Activated CD4-positive, CD25-positive, alpha-beta regulatory T cell (primary cell): ENCODE measurements at places on chromosomes 5 and 9.

GRCh38 chr9:94699715-94700373 is 26.7 kb upstream of the AOPEP start:
- DNase-seq = no peak

DNA sequence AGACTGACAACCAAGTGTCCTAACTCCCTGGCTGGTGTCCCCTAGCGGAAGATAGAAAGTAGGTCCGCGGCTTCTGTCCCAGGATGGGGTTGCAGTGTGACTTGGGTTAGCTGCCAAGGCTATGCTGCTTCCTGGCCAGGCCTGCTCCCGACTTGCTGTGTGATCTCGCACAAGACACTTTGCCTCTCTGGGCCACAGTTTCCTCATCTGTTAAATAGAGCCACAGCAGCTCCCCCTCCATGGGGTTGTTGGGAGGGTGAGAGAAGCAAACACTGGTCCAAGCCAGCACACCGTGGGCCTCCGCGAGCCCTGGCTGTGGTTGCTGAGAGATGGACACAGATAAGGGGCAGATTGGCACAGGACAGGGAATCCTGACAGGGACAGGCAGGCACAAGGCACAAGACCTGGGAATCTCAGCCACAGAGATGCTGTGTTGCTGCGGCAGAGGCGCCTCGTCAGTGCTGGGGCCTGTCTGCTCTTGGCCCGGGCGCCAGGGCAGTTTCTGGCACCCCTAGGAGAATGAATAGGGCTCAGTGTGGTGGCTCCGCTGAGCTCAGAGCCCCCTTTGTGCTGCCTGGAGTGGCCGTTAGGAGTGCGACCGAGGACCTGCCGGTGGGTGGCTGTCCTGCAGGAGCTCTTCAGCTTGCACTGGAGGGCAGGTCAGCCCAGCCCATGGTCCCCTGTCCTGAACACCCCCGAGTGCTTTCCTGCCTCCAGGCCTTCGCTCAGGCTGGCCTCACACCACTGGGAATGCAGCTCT is 1.8 kb upstream of the SH2D3C start:
- DNase-seq = no peak

GRCh38 chr5:124398460-124398859 is 348.0 kb downstream of the ZNF608 start:
- no peak for DNase-seq

DNA sequence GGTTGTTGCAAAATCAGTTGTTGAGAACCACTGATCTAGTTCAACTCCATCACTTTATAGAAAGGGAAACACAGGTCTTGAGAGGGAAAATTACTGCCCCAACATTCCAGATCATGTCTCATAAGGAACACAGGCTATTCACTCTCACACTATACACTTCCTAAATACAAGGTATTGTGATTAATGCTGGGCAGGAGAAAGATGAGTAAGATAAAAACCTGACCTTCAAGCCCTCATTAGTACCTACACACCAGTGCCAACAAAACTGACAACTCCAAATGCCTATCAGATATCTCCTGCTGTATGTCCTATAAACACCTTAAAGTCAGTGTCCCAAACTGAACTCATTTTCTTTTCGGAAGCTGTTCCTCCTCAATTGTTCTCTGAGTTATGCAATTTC is 8.2 kb downstream of the GNE start:
- no peak for DNase-seq
